ENCODE measurements at places on chromosomes 2 and 18.
A peak's percentile ranks its signal among the peaks of the same experiment; 100 is the strongest.

- DNase-seq: no peak
Observed at GRCh38 chr2:196331851-196332250, 160.5 kb upstream of the STK17B start.

- DNase-seq: no peak
Observed at GRCh38 chr2:107582487-107582886, 244.2 kb upstream of the RGPD4 start.

DNA sequence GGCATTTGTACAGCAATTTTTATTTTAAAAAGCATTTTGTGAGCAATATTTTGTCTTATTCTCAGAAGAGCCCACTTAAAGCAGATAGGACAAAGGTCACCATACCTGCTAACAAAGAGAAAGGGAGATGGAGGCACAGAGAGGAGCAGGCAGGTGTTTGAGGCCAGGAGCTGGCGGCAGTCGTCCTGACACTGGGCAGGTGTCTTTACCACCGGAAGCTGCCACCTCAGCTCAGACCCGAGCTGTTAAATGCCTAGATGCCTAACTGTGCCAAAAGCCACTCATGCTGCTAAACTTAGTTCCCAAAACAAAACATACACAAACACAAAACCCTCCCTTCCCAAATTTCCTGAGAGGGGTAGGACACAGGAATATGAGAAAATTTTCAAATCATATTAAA lies 120.9 kb downstream of the CNTNAP5 start:
- DNase-seq: no peak

DNA sequence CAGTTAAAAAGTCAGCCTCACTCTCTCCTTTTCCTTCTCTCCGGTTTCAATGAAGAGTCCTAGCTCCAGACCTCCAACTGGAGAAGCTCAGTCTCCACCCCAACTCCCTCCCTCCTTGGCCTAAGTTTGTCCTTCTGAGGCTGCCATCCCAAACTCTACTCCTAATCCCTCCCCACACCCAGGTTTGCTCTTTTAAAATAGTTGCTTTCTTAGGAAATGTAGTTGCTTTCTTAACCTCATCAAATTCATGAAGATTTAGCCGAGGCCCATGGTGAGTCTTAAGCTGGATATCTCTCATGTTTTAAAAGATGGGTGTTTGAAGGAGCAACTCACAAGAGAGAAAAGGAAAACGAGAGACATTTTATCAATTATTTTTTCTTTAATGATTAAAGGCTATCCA lies 937 bp upstream of the LANCL1 start:
- peak; percentile 38 for DNase-seq

Data from NCI-H446 (cell line).